Epithelial cell of esophagus (primary cell): ENCODE measurements at places on chromosomes 5 and 9.

DNA sequence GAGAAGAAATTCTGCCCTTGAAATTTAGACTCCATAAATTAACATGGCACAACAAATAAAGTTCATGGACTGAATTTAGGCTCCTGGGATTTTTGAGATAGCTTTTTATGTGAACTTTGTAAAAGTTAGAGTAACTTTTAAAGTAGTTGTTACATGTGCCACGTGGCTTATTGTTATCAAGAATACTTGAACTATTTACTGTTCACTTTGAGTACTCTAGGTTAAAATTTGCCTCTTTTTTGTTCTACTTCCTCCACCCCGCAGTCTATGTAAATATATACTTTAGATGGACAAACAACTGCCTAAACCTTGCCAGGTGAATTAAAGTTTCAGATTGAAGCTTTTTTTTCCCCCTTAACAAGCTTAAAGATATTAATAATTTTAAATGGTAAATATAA lies 457.9 kb downstream of the RAB3C start:
- DNase-seq = no peak

GRCh38 chr9:35650341-35651158 lies at the start of gene SIT1:
Gene SIT1, minus strand, starts transcription at chr9:35650931. Its CDS starts 78 bp downstream, at chr9:35650853.
- DNase-seq = no peak

GRCh38 chr9:134455934-134456755 lies 129.9 kb downstream of the RXRA start:
- DNase-seq = peak; percentile 79

- DNase-seq = no peak
Measured at GRCh38 chr5:68922172-68922987, 171.4 kb upstream of the SLC30A5 start.

DNA sequence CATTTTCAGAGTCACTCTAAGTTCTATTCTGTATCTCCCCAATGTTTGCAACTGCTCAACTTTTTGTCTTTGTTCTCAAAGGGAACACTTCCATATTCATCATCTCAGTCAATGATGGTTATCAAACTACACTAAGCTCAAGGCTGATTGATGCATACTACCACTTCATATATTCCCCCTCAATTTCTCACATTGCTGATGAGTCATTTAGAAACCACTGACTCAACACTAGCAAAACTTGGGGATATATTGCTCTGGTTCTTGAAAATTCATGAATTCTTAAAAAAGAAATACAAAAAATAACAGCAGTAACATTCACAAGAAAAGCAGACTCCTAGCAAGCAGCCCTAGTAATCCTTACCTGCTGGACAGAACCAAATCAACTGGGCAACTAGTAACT lies 52.2 kb downstream of the ABHD17B start:
- peak; percentile 12 for DNase-seq

DNA sequence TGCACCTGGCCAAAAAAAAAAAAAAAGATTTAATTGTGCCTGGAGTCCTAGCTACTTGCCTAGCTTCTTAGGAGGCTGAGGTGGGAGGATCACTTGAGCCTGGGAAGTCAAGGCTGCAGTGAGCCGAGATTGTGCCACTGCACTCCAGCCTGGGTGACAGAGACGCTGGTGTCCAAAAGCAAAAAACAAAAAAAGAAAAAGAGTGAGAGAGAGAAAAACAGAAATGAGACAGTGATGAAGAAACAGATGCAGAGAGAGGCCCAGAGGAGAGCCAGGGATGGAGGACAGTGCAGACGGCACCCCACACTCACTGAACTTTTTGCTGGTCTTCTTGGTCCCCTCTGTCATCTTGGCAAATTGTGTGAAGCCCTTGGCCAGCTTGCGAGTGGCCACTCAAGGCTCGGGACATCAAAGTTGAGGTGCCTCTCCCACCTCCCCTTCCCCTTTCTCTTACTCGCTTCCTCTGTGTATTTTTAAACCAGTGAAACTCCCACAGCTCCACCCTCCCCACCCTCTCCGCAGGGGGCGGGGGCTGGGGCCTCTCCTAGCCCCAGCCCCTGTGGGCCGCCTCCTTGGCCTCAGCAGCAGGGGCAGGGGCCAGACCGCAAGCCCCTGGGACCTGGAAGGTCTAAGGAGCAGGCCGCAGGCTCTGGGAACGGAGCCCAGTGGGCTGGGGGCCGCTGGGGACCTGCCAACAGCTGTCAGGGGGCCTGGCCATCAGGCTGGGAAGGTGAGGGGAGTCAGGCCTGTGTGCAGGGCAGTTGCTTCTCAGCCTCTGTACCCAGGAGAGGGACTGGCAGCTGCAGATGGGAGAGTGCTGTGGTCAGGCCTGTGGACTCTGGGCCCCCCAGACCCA lies at the start of gene SH2D3C:
Gene SH2D3C, minus strand, starts transcription at position 387 of the 856 bp plus-strand sequence. Its CDS starts 39 bp downstream, at position 348.
- no peak for DNase-seq

DNA sequence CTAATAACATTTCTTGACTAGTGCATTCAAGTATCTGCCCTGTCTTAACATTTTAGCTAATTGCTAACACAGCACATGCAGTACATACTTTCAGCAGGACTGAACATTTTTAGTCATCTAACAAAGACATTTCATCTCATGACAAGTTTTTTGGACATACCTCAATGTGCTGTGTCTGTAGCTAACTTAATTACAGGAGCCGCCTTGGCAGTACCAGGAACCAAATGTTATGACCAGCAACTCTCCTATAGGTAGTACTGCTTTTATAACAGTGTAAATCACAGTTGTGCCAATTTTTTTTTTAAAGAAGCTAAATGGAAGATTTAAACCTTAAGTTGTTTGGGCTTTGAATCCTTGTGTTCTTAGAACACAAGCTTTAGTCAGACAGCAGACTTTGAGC lies 99.4 kb upstream of the SAP30L start:
- no peak for DNase-seq

- DNase-seq = no peak
Measured at GRCh38 chr5:50716134-50716533, 49.7 kb downstream of the PARP8 start.

GRCh38 chr5:97163360-97163764 lies 19.7 kb downstream of the RIOK2 start:
- peak; percentile 5 for DNase-seq

DNA sequence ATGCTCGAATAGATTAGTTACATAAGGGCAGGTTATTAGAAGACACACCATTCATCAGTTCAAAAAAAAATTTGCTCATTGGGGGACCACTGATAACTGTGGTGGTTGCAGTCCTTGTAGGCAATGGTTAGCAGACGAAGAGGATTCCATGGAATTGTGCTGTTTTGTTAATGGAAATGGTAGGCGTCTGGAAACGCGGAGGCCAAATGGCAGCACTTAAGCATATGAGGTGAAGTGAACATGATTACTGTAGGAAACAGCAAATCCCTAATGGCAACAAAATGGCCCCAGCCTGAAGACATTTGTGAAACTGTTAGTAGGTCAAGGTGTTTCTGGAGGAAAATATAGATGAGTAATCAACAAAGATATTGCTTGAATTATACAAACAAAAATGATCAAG lies 535.4 kb upstream of the PTPRD start:
- no peak for DNase-seq

DNA sequence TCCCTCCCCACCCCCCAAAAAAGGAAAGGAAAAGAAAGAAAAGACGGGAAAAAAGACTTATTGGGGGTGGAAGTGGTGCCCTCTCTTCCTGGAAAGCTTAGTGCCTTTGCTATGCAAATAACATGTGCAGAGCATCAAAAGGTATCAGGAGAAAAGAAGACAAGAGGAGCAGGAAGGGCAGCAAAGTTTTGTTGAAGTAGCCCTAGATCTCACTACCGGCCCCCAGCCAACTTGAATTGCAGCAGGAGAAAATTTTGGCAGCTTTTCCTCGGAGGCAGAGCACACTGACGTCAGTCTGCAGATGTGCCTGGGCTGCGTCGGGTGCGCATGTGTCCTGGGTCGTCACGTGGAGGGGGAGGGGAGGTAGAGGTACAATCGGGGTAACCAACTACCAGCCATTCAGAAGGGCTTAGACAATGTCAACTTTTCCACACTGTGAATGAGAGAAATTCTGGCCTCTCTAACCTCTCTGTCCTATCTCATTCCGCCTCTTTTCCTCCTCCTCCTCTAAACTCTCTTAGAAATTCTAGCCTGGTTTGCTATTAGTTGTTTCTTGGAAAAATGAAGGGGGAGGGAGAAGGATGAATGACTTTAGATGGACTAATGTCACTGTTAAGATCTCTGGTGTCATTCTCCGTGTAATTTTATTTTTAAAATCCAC lies at the start of gene ADAMTS6:
Gene ADAMTS6, minus strand, starts transcription at position 286 of the 661 bp plus-strand sequence. CDS start 8,247 bp downstream, outside the sequence.
- peak; percentile 88 for DNase-seq

- DNase-seq = no peak
Measured at GRCh38 chr5:138841531-138841930, 33.6 kb downstream of the LRRTM2 start.

DNA sequence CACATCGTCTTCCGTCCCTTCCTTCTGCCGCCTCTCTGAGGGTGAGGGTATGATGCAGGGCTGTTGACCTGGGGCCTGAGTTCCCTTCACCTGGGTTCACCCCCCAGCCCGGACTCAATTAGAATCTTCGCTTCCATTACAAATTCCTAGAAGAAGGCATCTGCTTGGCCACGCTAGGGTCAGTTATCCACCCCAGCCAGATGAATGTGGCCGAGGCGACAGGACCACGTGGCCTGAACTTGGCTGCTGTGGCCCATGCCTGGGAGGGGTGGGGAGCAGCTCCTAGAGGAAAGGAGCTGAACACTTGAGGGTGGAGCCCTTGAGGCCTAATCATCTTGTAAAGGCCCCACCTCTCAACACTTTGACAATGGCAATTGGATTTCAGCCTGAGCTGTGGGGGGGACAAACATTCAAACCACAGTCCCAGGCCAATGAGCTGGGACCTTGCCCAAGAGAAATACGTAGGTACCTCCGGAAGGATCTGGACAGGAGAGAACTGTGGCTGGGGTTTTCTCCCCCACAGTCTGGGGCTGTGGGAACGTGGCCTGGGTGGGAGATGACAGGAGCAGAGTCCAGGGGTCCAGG lies 90.6 kb upstream of the ADAMTS2 start:
- no peak for DNase-seq

DNA sequence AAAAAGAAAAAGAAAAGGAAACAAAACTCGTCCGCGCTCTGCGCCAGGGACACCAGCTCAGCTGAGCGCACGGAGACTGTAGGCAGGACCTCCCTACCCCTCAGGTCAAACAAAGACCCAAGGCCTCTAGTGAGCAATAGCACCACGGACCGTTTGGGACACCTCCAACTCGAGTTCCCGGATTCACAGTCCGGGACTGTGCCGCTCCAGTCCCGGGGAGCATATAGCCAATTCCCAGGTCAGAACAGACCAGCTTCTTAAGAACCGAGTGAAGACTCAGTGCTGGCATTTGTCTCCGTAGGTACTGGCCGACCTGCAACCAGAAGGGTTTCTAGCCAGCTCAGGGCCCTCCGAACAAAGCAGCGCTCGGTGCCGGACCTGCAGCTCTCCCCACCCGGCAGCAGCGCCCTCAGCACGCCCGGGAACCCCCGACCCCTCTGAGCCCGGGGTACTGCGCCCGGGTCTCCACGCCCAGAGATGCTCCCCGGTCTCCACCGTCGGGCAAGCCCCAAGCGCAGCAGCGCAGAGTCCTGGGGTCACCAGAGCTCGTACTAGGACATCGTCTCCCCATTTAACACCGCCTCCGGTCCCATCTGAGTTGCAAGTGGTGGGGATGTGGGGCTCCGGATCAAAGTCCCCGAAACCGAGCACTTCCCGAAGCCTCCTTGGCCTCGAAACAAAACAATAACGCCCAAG lies 591 bp downstream of the ABCA1 start:
- DNase-seq = peak; percentile 61

- DNase-seq = no peak
Measured at GRCh38 chr5:142873831-142874230, 103.7 kb downstream of the ARHGAP26 start.

DNA sequence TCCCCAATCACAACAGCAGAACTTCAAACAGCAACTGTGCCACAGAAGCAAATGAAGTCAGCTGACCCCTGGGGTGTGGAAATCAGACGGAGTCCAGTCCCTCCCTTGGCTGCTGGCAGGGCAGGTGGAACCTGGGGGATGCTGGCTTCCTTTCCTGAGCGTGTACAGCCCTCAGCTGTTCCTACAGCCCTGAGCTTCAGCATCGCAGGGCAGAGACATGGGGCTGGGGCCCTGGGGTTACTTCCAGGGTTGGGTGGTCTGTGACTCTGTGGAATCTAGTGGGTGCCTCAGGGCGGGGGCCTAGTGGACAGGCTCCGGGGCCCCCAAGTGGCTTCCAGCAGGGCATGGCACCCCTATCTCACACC lies 7.3 kb upstream of the RXRA start:
- DNase-seq = no peak

DNA sequence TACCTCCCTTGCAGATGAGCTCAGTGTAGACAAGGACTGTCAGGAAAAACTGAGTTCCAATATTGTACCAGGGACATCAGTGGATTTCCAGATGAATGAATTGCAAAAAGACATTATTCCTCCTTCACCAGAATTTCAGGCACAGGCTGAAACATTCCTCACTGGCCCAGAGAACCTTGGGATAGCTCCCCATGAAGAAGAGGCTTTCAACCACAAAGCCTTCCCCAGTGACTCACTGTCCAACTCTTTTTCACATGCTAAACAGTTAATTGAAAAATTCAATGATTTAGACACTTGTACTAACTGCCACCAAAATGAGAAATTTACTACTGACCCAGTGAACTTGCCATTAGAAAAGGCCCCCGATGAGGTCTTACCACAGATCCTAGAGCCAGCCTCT lies 144.5 kb downstream of the UNC13B start:
- DNase-seq = no peak

- no peak for DNase-seq
Measured at GRCh38 chr9:7935681-7936080, 136.1 kb upstream of the DMAC1 start.

DNA sequence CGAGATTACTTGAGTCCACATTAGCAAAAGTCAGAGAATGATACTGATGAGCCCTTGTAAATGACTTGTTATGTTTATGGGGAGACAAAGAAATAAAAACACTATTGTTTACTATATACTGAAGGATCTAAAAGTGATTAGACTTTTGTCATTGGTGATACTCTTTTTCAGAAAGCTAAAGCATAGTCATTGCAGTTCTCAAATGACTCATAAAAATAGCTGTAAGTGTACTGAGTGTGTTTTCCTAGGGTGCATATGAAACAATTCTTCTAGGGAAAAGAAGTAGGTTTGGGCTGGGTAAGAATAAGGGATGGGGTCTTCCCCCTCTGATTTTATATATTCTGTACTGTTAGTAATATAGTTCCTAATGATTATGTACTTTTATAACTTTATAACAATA lies 32.6 kb downstream of the WDR36 start:
- DNase-seq = peak; percentile 26

DNA sequence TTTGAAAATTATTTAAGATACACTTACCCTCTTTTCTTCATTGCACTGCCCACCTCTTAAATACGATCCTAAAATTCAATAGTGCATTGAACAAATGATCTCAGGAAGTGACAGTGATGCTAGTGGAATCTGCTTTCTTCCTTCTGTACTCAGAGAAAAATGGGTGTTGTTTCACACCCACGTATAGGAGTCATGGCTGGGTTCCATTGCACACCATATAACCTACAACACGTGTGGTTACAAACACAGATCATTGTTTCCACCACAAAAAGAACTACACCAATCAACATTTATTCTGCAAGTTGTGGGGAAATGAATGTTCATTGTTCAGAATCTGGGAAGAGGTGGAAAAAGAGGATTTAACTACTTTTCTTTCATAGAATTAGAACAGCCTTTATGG lies 275.9 kb downstream of the MAN2A1 start:
- DNase-seq = no peak

GRCh38 chr9:32551276-32552051 lies 663 bp upstream of the SMIM27 start:
- DNase-seq = peak; percentile 45
